ENCODE measurements at places on chromosomes 4 and X.

- no peak for DNase-seq
Measured at GRCh38 chr4:95729596-95729995, 110.3 kb upstream of the PDHA2 start.

DNA sequence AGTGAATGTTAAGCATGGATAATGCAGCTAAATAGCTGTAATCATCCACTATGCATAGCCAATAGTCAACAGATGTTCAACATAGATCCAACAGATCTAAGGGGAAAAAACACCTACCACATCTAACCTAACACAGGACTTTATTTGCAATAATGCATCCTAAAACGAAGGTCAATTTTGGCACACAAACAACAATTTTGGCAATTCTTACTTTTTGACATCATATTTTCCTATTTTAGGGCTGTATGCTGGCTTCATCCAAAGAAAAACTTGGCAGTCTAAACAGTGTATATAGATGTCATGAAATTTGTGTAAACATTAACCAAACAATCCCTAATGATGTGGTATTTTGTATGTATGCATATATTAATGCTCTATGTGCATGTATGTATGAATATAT is 33.2 kb downstream of the UNC5C start:
- no peak for DNase-seq

DNA sequence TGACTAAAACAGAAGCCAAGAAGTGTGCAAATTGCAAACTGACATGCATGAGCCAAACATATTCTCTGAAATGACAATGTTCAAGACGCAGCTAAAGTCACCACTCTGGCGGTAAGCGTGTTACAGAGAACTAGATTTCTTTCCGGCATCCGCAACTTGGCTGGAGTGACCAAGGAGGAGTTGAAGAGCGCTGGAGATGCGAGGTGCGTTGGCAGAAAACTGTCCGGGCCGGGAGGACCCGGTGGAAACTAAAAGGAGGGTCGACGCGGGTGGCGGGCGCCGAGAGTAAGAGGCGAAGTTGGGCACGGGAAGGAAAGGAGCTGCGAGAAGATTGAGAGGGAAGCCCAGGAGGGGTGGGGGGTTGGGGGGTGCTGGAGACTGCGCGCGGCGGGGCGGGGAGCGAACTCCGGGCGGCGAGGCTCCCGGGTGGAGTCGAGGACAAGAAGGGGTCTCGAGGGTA is 807 bp downstream of the SEL1L3 start:
- DNase-seq = no peak

DNA sequence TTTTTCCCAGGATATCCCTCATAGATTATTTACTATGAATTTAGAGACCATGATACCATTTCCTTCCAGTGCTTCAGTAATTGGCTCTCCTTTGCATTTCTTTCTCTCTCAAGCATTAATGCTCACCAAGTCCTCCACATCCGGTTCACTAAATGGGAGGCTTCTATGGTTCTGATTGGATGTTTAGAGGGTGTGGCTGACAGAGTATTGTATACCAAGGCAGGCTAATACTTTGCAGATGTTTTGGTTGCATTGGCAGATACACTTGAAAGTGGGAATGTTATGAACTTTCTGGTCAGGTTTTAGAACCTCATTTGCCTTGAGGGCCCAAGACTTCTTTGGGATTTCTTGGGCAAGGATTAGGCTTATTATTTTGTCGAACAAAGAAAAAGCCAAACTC is 24.2 kb downstream of the CBLL2 start:
- DNase-seq = no peak

DNA sequence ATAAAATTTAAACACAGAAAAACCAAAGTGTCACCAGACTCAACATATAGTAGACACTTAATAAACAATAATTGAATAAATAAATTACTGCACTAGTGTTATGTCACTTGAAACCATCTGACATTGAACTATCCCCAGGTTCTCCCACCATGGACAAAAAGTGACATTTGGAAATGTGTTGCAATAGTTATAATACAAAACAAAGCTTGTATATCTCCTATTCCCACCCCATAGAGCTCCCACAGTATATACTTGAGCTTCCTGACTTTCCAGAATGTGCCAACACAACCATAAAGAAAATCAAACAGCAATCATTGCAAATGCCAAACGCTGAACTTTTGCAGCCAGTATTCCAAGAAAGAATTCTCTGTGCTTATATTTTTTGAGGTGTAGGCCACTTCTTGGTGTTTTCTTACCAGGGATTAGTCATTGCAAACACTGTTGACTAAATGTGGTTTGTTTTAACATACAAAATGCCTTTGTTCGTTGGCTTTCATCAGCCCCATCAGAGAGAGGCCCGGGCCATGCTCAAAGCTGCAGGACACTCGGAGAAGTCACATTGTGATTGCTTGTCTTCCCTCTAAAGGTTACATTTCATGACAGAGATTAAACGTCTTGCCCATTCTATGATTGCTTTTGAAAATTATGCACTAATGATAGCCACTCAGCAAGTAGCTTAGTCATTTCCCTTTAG is 33.8 kb downstream of the PPARGC1A start:
- DNase-seq = no peak

DNA sequence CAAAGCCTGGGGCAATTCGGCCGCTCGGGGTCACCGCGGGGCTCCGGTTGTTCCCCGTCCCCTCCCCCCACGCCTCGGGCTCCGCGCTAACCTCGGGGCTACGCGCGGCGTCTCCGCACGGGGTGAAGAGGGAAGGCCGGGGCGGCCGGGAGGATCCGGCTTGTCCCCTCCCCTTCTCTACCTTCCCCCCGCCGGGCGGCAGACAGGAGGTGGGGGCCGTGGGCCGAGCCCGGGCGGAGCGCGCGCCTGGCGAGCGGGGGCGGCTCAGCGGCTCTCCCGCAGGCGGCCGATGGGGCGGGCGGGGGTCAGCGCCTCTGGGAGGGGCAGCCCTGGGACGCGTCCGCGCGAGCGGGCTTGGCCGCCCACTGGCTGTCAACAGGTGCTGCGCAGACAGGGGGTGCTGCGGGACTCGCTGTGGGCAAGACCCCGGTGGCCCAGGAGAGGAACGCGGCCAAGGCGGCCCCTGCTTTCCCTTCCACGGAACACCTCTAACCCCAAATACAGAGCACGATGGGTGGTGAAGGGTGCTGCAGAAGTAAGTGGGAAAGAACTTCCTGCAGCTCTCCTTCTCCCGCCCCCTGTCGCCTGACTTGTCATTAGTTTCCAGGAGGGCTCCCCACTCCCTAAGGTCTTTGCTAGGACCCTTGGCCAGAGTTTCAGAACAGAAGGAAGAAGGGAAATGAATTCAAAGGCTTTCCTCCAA is at the start of gene PDGFC:
Gene PDGFC, minus strand, starts transcription at position 124 of the 703 bp plus-strand sequence. CDS start 896 bp downstream, outside the sequence.
- DNase-seq = peak; percentile 62

GRCh38 chr4:60133375-60133774 is 1066.8 kb upstream of the ADGRL3 start:
- no peak for DNase-seq

DNA sequence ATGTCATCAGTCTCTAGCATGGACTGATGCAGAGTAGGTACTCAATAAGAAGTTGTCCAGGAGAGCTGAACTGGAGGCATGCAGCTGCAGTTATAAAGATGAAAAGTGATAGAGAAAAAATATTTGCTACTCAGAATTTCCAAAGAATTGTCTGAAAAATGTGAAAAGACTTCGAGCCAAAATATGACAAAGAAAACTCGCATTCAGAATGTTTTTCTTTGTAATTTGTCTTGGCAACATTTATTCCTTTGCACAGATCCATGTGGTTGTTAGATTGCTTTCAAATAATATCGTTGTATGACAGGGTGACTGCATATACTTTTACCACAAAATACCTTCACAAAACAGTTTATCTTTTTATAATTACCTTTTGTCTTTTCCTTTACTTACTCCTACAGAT is 128.0 kb upstream of the SLC4A4 start:
- no peak for DNase-seq

DNA sequence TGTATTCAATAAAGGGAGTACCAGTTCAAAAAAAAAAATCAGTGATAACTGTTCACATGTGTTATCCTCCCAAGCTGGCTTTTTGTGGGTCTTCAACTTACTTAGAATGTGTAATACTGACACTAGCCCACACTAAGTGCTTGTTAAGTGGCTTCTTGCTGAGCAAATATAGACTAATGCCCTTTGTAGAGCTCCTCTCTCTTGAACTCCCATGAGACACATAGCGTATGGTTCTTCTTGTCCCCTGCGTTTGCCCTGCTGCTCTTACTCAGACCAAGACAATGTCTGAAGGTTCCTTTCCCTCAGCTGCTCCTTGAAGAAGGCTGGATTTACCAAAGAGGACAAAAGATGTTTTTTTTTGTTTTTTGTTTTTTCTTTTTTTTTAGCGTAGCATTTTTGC is 110.9 kb downstream of the FRAS1 start:
- no peak for DNase-seq

DNA sequence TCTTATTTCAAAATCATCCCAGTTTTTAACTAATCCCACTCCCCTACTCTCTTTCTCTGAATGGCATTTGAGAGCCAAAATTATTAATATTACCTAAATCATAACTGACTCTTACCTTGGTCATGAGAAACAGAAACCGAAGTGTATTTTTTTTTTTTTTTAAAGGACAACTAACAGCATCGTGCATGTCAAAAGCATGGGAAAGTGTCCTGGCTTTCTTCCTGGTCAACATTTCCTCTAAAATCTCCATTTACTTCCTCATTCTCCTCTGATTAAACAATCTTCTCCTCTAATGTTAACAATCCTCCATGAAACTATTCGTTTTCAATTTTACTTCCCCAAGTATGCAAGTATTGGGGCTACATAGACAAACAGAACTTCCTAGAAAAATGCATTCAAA is 2.1 kb upstream of the STS start:
- DNase-seq = no peak

- DNase-seq = no peak
Measured at GRCh38 chr4:169098532-169098931, 88.5 kb upstream of the CBR4 start.

DNA sequence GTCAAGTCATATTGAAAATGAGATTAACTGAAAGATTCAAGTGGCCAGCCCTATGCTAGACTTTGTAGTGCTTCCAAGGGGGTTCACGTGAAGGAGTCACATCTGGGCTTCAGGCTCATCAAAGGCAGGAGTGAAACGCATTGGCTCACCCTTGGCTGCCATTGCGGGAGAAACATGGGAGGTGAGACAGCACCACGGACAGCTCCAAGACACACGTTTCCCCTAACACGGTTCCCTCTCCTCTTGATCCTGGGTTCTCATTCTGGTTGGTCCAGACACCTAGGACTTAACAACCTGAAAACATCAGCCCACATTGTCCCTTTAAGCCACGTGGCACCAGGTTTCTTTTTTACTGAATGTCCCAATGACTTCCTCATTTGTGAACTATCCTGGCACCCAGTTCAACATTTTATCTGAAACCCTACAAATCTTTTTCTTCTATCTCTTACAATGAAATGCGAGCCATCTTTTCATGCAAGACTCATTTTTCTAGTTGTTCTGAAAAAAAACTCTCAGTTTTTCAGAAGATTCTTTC is 279.0 kb upstream of the VCX3A start:
- DNase-seq = no peak

- no peak for DNase-seq
Measured at GRCh38 chr4:98516042-98516440, 142.4 kb downstream of the TSPAN5 start.

Measured in globus pallidus (tissue), 1 donor.